GM04504 (cell line): ENCODE measurements at places on chromosomes 2 and 18.

DNA sequence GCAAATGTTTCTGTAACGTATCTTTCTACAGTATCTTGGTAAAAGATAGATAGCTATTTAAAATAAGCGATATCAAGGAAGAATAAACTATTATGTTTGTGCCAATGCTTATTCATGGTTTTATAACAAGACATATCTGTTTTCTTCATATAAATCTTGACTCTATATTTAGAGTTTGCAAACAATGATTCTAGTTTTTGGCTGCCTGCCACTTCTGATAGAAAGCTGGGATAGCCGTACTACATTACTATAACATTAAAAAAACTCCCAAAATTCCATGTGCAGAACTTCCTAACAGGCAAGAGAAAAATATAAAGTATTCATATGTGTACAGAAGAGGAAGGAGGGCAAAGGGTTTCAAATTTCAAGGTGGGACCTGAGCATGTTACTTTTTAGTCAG lies 985.0 kb downstream of the BCL11A start:
- no peak for DNase-seq

- DNase-seq, result no peak
Observed at GRCh38 chr2:84870306-84870705, 10.6 kb downstream of the TRABD2A start.

GRCh38 chr18:31510319-31510718 lies 12.3 kb downstream of the DSG2 start:
- no peak for DNase-seq

- DNase-seq, result no peak
Observed at GRCh38 chr18:27636576-27637085, 451.5 kb upstream of the CHST9 start.
